ENCODE measurements at places on chromosomes 11 and 22. TPM values are rescaled to one million over a fixed set of nuclear protein-coding genes. Genes with fewer than 3 reads are reported as not detected.
A peak's percentile ranks its signal among the peaks of the same experiment; 100 is the strongest.

Gene ARHGEF17
- 23.5 TPM for total RNA-seq

Gene MS4A12
- total RNA-seq, result not detected

Gene PATE2
- total RNA-seq, result not detected

Gene CRYBB2
- not detected for total RNA-seq

Gene TEX12
- total RNA-seq, result 2.2 TPM

Gene KIF18A
- total RNA-seq, result 12.5 TPM

Gene MS4A4E
- total RNA-seq, result not detected

Gene RAB3IL1
- 6.6 TPM for total RNA-seq

Gene ARRB1
- 3.1 TPM for total RNA-seq

DNA sequence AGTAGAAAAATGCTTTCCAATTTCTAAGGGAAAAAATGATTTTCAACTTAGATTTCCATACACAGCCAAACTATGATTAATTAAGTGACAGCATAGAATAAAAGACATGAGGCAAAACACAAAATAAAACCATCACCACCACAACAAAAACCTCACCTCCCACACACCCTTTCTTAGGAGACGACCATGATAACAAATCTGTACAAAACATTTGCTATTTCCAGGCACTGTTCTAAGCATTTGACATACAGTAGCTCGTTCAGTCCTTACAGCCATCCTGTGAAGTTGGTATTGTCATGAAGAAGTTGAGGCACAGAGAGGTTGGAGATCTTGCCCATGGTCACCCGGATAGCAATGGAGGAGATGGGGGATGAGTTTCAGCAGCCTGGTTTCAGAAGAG lies 8.7 kb downstream of the SPI1 start:
- 0 out of 2 replicates have a peak, but pooled peaks cover 4% of the 10 kb centered on the region for H3K27me3 ChIP-seq
- DNase-seq, result no peak
- H3K4me1 ChIP-seq, result peaks cover 3% of the 10 kb centered on the region
- no peaks in the 10 kb centered on the region for H3K36me3 ChIP-seq
- H3K4me3 ChIP-seq, result no peak overlapping the region
- H3K27ac ChIP-seq, result no peak overlapping the region

GRCh38 chr22:39528681-39529486 lies 3.7 kb downstream of the RPS19BP1 start:
- H3K36me3 ChIP-seq, result 0 out of 2 replicates have a peak, but pooled peaks cover 3% of the 10 kb centered on the region
- H3K27me3 ChIP-seq, result no peaks in the 10 kb centered on the region
- H3K4me3 ChIP-seq, result no peak overlapping the region

GRCh38 chr22:27250886-27251285 lies 550.7 kb downstream of the MN1 start:
- no peak overlapping the region for H3K27ac ChIP-seq
- H3K4me1 ChIP-seq, result peaks cover 17% of the 10 kb centered on the region
- no peaks in the 10 kb centered on the region for H3K27me3 ChIP-seq

GRCh38 chr11:203945-204586 lies 3.1 kb downstream of the BET1L start:
- H3K4me1 ChIP-seq, result peaks cover 14% of the 10 kb centered on the region
- H3K4me3 ChIP-seq, result no peak overlapping the region
- DNase-seq, result no peak
- H3K36me3 ChIP-seq, result peaks cover 13% of the 10 kb centered on the region

GRCh38 chr11:29282088-29282487 lies 734.7 kb downstream of the KCNA4 start:
- peaks cover 20% of the 10 kb centered on the region for H3K4me1 ChIP-seq
- H3K4me3 ChIP-seq, result peak overlapping the region; percentile 50
- peak; percentile 94 for DNase-seq
- peak overlapping the region; percentile 40 for H3K27ac ChIP-seq
- no peaks in the 10 kb centered on the region for H3K36me3 ChIP-seq
- no peaks in the 10 kb centered on the region for H3K27me3 ChIP-seq

GRCh38 chr11:66112041-66112491 lies 42.0 kb downstream of the PACS1 start:
- peak overlapping the region; percentile 78 for H3K27ac ChIP-seq
- H3K27me3 ChIP-seq, result no peaks in the 10 kb centered on the region
- peak overlapping the region; percentile 34 for H3K4me3 ChIP-seq
- H3K4me1 ChIP-seq, result peaks cover 78% of the 10 kb centered on the region

DNA sequence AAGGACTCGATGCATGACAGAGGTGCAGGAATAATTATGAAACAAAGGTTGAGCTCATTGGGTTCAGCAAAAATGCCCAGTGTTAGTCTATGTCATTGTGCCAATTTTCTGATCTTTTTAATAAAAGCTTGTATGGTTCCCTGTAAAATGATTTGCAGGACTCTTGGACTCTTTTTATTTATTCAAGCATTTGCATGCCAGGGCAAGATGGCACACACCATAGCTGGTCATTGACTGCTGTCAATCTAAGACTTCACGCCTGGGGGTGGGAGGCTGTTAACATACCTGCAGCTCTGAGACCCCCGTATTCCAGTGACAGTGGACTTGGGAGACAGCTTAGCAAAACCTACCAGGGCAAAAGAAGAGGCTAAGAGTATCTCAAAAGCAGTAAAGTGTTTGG lies 32.0 kb upstream of the ANO1 start:
- no peak overlapping the region for H3K27ac ChIP-seq
- H3K27me3 ChIP-seq, result peaks cover 30% of the 10 kb centered on the region
- H3K4me1 ChIP-seq, result no peaks in the 10 kb centered on the region

GRCh38 chr22:28024422-28024888 lies 105.4 kb upstream of the PITPNB start:
- no peak overlapping the region for H3K4me3 ChIP-seq
- H3K4me1 ChIP-seq, result peaks cover 10% of the 10 kb centered on the region
- H3K27me3 ChIP-seq, result no peaks in the 10 kb centered on the region
- DNase-seq, result no peak
- no peak overlapping the region for H3K27ac ChIP-seq
- H3K36me3 ChIP-seq, result no peaks in the 10 kb centered on the region

DNA sequence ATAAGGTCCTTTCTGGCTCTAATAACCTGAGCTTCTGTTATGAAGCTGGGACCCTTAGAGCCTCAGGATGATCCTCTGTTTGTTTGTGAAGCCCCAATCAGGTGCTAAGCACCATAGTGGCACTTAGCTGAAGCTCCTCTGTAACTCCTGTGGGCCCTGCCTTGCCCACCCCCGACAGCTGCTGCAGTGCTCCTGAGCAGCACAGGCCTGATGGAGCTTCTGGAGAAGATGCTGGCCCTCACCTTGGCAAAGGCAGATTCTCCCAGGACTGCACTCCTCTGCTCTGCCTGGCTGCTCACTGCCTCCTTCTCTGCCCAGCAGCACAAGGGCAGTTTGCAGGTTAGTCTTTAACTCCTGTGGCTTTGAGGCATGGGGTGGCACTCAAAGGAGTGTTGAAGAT lies 19.0 kb upstream of the CCDC134 start:
- DNase-seq, result no peak
- H3K27ac ChIP-seq, result peak overlapping the region; percentile 18
- H3K36me3 ChIP-seq, result no peaks in the 10 kb centered on the region
- H3K4me1 ChIP-seq, result peaks cover 12% of the 10 kb centered on the region
- H3K27me3 ChIP-seq, result no peaks in the 10 kb centered on the region

DNA sequence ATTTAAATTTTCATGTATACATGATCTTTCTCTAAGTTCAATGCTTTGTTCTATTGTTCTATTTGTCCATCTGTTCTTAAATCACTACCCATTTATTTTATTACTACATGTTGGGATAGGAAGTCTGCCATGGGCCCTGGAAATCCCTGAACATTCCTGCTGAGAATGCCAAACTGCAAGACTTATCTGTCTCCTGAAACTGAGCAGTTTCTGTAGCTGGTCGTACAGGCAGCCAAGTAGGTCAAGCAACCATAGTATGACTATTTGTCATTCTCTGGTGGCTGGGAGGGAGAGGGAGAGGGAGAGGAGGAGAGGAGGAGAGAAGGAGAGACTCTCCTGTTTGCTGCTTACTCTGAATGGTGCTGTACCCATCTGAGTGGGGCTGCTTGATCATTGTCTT lies 82.8 kb upstream of the SNX19 start:
- H3K4me1 ChIP-seq, result peaks cover 25% of the 10 kb centered on the region
- H3K27me3 ChIP-seq, result no peaks in the 10 kb centered on the region
- peak; percentile 51 for DNase-seq
- peak overlapping the region; percentile 75 for H3K27ac ChIP-seq
- no peaks in the 10 kb centered on the region for H3K36me3 ChIP-seq
- H3K4me3 ChIP-seq, result no peak overlapping the region

- H3K27me3 ChIP-seq, result no peaks in the 10 kb centered on the region
- H3K4me1 ChIP-seq, result peaks cover 22% of the 10 kb centered on the region
- H3K36me3 ChIP-seq, result no peaks in the 10 kb centered on the region
- DNase-seq, result no peak
- H3K27ac ChIP-seq, result no peak overlapping the region
Observed at GRCh38 chr22:21840236-21840823, 27.1 kb downstream of the MAPK1 start.

DNA sequence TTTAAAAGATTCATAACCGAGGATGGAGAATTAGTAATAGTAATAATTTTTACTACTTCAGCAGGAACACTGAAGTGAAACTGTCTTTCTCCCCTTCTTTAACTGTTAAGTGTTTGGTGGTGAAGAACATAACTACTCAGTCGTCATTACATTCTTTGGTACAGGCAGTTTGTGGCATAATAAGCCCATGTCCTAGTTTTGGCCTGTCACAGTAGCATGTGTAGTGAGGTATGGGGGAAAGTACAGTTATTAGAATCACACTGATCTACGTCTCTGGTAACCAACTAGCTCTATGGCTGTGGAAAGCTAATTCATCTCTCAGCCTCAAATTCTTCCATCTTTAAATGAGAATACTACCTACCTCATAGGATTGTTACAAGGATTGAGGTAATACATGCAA lies 71.8 kb downstream of the RBFOX2 start:
- no peaks in the 10 kb centered on the region for H3K27me3 ChIP-seq
- peaks cover 26% of the 10 kb centered on the region for H3K4me1 ChIP-seq
- no peaks in the 10 kb centered on the region for H3K36me3 ChIP-seq
- no peak for DNase-seq

- no peaks in the 10 kb centered on the region for H3K4me1 ChIP-seq
- no peak overlapping the region for H3K27ac ChIP-seq
- H3K4me3 ChIP-seq, result no peak overlapping the region
- H3K27me3 ChIP-seq, result peaks cover 15% of the 10 kb centered on the region
Observed at GRCh38 chr22:43106302-43106701, 4.2 kb upstream of the BIK start.

- H3K27ac ChIP-seq, result no peak overlapping the region
- DNase-seq, result no peak
- H3K4me1 ChIP-seq, result peaks cover 10% of the 10 kb centered on the region
- H3K27me3 ChIP-seq, result no peaks in the 10 kb centered on the region
Observed at GRCh38 chr11:47431356-47432083, 5.3 kb upstream of the PSMC3 start.

DNA sequence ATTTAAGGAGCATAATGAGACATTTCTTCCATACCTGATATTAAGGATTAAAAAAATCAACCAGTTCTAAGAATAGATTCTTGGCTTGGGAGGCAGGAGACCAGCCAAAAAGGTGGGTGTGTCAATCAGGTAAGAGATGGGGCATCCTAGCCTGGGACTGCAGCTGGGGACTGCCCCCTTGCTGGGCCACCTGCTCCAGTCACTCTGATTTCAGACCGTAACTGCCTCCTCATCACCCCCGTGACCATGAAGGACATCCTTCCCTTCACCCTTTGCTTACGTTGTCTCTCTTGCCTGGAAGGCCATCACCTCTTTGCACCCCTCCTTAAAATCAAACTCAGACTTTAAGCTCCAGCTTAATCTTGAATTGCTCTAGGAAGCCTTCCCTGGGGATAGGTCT lies 17.9 kb downstream of the PTPN5 start:
- H3K4me1 ChIP-seq, result no peaks in the 10 kb centered on the region
- H3K4me3 ChIP-seq, result no peak overlapping the region
- DNase-seq, result no peak
- H3K27ac ChIP-seq, result no peak overlapping the region
- no peaks in the 10 kb centered on the region for H3K36me3 ChIP-seq

DNA sequence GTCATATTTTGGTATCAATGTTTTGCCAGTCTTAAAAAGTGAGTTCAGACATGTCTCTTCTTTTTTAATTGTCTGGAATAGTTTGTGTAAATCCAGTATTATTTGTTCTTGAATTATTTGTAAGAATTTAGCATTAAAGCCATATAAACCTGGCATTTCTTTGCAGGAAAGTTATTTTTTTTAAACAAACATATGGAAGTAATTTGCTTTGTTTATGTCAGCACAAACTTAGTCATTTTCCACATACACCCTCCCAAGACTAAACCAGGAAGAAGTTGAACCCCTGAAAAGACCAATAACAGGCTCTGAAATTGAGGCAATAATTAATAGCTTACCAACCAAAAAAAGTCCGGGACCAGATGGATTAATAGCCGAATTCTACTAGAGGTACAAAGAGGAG lies 9.1 kb upstream of the CCDC81 start:
- H3K36me3 ChIP-seq, result no peaks in the 10 kb centered on the region
- DNase-seq, result peak; percentile 58
- H3K4me1 ChIP-seq, result peaks cover 9% of the 10 kb centered on the region
- H3K4me3 ChIP-seq, result no peak overlapping the region
- peak overlapping the region; percentile 13 for H3K27ac ChIP-seq

DNA sequence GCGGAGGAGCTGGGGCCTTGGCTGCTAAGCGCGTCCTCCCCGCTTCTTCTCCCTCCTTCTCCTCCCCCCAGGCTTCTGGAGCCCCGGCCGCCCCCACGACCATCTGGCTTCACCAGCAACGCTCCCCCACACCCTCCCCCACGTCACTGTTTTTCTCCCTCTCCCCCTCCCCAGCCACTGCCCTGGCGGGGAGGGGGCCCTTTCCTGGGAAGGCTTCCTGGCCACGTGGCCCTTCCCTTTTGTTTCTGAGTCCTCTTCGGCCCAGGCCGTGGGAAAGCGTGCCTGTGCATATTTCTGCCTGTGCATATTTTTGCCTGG lies 27.7 kb downstream of the RTN4R start:
- no peaks in the 10 kb centered on the region for H3K36me3 ChIP-seq
- H3K4me3 ChIP-seq, result no peak overlapping the region
- H3K4me1 ChIP-seq, result peaks cover 5% of the 10 kb centered on the region
- no peaks in the 10 kb centered on the region for H3K27me3 ChIP-seq
- no peak for DNase-seq

- H3K4me3 ChIP-seq, result no peak overlapping the region
- no peak overlapping the region for H3K27ac ChIP-seq
- DNase-seq, result peak; percentile 84
- 0 out of 2 replicates have a peak, but pooled peaks cover 7% of the 10 kb centered on the region for H3K4me1 ChIP-seq
- H3K27me3 ChIP-seq, result peaks cover 19% of the 10 kb centered on the region
Observed at GRCh38 chr11:117523680-117524079, 196.0 kb downstream of the CEP164 start.

DNA sequence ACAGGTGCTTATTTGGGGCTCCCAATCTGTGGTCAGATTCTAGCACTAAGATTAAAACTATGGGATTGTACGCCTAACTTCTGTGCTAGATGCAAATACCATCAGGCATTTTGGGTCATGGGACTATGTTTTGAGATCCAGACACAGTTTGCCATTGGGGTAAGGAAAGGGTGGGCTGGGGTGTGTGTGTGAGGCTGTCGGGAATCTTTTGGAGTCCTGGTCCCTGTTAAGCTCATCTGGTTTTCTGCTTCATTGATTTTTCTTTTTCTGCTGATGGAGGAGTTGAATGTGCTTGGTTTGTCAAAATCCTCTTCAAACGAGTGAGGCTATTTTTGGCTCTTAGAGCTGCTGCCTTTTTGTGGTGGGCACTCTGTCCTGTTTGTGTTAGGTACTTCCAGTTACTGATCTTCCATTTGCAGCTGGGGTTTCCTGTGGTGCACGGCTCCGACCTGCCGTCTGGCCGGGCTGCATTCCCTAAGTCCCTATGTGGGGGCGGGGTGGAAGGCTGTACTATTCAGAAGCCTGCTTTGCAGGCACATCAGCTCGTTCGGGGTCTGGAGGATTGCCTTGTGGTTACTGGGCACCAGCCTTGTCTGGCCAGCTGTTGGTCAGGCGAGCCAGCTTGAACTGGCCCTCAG lies 2.9 kb downstream of the BCR start:
- no peaks in the 10 kb centered on the region for H3K36me3 ChIP-seq
- H3K4me3 ChIP-seq, result peak overlapping the region; percentile 72
- H3K4me1 ChIP-seq, result peaks cover 30% of the 10 kb centered on the region
- peak; percentile 75 for DNase-seq
- H3K27me3 ChIP-seq, result no peaks in the 10 kb centered on the region

Measured in GM23248 (cell line).